ENCODE measurements at places on chromosomes 5 and 9.

DNA sequence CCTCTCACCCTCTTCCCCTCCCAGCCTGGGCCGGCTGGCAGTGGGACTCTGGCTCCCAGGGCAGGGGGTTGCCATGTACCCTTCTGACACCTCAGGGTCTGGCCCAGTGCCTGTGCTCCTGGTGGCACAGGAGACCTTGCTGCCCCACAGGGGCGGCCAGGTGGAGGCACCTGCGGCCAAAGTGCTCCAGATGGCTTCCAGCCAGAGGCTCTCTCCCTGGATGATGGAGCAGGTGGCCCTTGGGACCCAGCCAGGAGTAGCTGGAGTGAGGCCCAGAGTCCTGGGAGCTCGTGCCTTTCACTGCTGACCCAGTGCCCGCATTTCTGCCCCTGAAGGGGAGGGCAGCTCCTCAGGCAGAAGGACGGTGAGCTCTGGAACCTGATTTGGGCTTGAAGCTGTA is 87.3 kb downstream of the NTNG2 start:
- no peak for DNase-seq

DNA sequence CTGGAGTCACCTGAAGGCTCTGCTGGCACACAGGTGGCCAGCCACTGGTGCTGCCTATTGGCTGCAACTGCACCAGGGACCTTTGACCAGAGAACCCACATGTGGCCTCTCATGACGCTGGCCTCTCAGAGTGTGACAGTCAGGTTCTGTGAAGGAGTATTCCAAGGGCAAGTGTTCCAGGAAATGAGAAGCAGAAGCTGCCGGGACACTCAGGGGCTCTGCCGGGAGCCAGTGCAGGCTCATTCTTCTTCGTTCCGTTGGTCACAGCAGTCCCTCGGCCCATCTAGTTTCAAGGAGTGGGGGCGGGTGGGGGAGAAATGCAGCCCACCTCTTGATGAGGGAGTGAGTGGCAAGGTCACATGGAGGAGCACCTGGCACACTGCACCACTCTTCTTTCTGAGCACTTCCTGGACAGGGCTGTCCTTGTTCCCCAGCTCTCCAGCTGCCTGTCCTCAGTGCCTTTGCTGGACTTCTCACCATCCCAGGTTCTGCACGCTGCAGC is 237.5 kb downstream of the GADD45G start:
- no peak for DNase-seq

GRCh38 chr5:96645091-96645490 is 17.1 kb upstream of the CAST start:
- DNase-seq, result no peak

GRCh38 chr9:92295240-92295790 is 1.8 kb upstream of the IARS1 start:
- no peak for DNase-seq

GRCh38 chr9:84305497-84306131 is 34.9 kb downstream of the SLC28A3 start:
- DNase-seq, result no peak

DNA sequence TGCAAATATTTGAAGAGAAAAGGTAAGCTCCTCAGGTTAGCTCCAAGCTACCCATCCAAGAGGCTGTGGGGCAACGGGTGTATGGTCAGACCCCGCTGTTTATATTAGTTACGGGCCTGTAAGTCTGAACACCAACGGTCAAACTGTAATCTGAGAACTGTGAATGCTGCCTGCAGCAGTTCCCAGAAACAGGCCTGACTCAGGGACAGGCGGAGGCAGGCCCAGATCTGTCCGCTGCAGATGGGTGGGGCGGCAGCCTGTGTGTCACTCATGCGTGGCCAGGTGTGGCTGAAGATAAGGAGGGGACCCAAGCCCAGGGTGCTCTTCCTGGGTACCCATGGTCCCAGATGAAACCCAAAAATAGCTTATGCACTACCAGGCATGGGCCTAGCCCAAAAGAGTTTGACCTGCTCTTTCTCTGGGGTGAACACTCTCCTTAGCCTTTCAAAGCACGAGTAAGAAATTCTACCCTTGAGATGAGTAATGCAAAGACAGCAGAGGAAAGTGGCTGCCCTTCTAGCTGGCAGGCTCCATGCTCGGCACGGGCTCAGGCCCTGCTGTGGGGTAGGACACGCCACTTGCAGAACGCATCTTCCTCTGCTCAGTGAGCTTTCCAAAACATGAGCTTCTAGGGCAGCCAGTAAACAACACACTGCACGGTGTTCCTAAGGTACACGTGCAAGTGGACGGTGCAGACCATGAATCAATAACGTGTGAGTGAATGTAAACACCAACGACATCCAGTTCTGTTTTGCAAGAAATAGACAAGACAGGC is 9.1 kb downstream of the UBAC1 start:
- no peak for DNase-seq

- no peak for DNase-seq
Observed at GRCh38 chr5:125365747-125366146, 619.3 kb upstream of the ZNF608 start.

DNA sequence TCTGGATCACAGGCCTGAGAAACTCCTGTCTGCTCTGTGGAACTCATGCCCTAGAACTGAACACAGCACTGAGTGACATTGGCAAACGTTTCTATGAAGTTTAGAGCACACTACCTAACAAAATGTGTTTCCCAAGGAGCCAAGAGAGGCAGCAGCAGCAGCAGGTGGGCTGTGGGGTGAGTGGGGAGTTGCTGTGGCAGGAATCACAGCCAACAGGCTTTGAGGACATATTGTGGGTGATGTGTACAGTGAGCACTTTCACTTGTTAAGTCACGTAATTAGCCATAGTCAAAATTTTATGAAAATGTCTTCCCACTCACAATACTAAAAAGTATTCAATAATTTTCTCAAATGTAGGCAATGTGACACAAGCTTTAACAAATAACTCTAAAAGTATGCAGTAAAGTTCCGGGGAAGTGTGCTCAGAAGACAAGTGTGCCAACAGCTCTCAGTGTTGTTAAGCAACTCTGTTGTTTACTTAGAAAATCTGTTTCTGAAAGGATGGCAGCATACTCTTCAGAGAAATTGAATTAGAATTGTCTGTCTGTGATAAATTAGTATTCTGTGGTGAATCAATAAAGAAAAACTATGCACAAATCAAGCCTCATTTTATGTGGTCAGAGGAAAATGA is 482.1 kb downstream of the SEMA5A start:
- DNase-seq, result no peak

DNA sequence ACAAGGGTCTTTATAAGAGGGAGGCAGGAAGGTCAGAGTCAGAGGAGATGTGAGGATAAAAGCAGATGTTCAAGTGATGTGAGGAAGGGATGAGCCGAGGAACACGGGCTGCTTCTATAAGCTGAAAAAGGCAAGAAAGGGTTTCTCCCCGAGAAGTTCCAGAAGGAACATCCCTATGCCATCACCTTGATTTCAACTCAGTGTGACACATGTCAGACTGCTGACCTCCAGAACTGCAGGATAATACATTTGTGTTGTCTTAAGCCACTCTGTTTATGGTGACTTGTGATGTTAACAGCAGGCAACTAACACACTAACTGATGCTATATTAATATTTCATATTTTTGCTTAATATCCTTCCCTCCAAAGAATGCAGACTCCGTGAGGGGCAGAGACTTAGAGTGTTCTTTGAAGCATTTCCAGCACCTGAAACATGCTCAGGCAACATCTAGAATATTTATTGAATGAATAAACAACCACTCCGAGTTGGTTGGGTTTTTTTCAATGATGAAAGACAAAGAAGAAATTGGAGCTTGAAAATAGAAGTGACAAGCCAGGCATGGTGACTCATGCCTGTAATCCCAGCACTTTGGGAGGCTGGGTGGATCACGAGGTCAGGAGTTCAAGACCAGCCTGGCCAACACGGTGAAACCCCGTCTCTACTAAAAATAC is 77.6 kb upstream of the ADRA1B start:
- no peak for DNase-seq

DNA sequence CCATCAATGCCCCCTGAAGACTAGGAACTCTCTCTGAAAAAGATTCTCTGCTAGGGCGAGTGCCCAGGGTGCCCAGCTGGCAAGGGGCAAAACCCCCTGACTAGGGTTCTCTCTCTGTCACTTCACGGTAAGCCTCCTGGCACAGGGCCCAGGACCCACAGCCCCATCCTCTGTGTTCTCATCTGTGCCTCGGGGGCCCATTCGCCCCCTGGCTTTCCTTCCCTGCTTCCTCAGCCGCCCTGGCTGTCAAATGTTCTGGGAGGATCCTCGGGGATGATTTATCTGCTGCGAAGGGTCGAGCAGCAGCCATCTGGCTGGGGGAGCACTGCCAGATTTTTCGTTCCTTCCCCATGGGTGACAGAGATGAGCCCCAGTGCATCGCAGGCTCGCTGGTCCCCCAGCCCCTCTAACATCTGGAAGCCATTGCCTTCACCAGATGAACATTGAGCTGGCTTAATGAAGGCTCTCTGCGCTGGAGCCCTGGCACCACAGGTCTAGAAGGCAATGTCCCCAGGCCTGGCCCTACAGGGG is 24.2 kb downstream of the HMCN2 start:
- DNase-seq, result no peak

DNA sequence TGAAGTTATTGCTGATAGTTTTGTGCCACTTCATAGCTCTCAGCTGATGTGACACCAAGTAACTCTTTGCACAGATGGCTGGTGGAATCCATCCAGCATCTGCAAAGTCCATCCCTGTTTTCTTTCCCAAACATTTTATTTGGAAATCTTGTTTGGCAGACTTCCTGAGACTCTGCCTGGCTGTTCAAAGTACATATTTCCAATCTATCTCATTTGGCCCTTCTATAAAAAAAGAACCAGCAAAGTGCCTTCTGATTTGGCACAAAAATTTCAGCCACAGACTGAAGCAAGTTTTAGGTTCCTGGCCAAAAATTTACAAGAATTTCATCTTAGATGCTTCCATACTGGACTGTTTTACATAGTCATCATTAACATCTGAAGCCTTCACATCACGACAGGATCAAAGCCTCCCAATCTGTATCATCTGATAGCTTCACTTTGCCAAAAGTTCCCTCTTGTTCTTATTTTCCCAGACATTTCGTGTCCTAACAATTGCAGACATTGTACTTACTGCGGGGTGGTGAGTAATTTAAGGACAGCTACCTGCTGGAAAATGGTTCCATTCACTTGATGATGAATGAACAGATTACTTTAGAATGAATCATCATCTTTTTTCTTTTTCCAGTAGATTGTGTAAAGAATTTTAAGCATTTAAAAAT is 377.3 kb downstream of the KIAA0825 start:
- DNase-seq, result no peak

GRCh38 chr5:128169401-128170017 is 85.9 kb downstream of the SLC12A2 start:
- DNase-seq, result no peak

- no peak for DNase-seq
Observed at GRCh38 chr9:98994172-98995058, 50.7 kb downstream of the COL15A1 start.

GRCh38 chr5:61010467-61011454 is 65.8 kb downstream of the NDUFAF2 start:
- no peak for DNase-seq

GRCh38 chr9:90960941-90961340 is 159.3 kb downstream of the SYK start:
- DNase-seq, result no peak

- no peak for DNase-seq
Observed at GRCh38 chr5:26245321-26245720, 793.1 kb downstream of the CDH9 start.

- no peak for DNase-seq
Observed at GRCh38 chr5:142078221-142078620, 30.4 kb upstream of the NDFIP1 start.

GRCh38 chr5:1310118-1310517 is 15.2 kb upstream of the TERT start:
- DNase-seq, result no peak

DNA sequence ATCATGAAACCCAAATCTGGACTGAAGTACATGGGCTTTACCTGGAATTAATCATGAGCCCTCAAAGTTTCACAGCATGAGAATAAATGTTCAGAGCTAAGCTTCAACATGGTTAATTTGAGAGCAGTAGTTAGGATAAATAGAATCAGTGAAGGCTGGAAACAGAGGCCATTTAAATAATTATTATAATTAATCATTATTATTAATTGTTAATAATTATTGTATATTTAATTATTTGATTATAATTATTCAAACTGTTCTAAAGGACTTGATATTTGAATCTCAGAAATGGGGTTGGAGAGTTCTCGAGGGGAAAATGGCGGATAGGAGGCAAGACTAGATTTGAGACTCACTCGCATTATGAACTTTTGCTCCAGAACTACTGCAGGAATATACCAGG is 119.6 kb upstream of the ITGA1 start:
- DNase-seq, result no peak

DNA sequence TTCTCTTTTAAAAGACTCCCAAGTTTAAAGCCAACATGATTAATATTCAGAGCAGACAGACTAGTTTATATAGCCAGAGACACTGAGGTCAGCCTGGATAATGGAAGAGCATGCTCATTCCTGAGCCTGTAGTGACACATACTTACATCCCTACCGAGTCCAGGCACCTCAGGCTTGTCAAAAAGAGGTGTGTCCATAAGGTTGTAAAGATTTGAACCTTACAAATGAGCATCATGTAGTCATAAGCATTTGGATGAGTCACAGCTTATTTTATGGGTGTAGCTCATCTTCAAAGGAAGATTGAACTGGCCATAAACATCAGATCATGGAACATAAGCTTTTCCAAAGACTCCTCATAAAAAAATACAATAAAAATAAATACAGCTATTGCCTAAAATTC is 333.5 kb downstream of the EFNA5 start:
- no peak for DNase-seq

DNA sequence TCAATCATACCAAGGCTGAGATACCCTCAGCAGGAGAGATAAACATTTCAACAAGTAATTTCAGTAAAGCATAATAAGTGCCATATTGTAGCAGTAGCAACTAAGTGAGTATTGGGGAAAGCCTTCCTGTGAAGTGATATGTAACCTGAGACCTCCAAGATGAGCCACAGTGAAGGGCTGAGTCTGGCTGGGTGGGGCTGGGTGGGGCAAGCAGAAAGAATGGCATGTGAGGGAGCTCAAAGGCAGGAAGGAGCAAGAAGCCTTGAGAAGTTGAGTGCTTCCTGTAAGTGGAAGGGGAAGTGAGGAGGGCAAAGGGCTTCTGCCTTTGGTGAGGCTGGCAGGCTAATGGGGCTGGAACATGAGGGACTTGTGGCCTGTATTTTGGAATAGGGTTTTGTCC is 19.7 kb upstream of the ASTN2 start:
- DNase-seq, result no peak

- DNase-seq, result no peak
Observed at GRCh38 chr5:156094001-156094400, 233.0 kb upstream of the SGCD start.

DNA sequence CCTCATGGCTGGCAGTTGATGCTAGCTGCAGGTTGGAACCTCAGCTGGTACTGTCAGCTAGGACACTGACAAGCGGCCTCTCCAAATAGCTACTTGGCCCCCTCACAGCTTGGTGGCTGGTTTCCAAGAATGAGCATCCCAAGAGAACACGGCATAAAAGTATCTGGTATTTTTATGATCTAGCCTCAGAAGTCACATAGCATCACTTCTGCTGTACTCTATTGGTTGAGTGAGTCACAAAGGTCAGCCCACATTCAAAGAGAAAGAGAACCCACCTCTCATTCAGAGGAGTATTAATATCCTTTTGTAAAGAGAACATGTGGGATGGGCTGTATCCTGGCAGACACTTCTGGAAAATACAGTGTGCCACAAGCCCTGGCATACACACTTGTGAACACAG is 6.0 kb upstream of the SIL1 start:
- DNase-seq, result no peak

Measured in activated CD4-positive, alpha-beta T cell treated with anti-CD3 and anti-CD28 coated beads, Interleukin-2, amount 50 U/mL, for 24 hours (primary cell).